ENCODE measurements at places on chromosomes 1 and 21. TPM values are rescaled to one million over a fixed set of nuclear protein-coding genes. Genes with fewer than 3 reads are reported as not detected.

- no peak for DNase-seq
Measured at GRCh38 chr1:53172426-53173128, 24.0 kb upstream of the CPT2 start.

Gene RAB25
- 0.79 TPM for total RNA-seq

Gene FMO2
- total RNA-seq, result 0.27 TPM

DNA sequence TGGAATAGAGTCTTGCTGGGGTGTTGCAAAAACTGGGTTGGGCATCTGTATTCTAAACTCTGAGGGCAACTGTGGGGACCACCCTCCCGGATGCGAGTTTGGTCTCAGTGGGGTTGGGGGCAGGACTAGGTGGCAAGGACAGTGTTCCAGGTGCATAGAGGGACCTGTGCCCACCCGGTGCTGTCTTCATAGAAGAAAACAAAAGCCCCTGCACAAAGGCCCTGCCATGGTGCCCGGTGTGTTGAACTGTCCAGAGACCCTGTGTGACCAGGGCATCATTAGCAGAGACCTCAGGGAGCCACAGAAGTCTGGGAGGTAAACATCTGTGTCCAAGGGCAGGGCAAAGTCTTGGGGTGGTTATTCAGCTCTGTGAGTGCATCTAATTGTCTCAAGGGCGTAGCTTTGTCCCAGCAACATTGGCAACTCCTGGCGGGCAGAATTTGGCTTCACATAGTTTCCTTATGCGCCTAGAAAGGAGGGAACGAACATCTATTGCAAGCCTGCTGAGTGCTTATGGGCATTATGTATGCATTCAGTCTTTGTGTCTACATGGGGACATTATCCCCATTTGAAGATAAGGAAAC, 72.2 kb upstream of the IFFO2 start:
- no peak for DNase-seq

Gene NCF2
- total RNA-seq, result 0.66 TPM

DNA sequence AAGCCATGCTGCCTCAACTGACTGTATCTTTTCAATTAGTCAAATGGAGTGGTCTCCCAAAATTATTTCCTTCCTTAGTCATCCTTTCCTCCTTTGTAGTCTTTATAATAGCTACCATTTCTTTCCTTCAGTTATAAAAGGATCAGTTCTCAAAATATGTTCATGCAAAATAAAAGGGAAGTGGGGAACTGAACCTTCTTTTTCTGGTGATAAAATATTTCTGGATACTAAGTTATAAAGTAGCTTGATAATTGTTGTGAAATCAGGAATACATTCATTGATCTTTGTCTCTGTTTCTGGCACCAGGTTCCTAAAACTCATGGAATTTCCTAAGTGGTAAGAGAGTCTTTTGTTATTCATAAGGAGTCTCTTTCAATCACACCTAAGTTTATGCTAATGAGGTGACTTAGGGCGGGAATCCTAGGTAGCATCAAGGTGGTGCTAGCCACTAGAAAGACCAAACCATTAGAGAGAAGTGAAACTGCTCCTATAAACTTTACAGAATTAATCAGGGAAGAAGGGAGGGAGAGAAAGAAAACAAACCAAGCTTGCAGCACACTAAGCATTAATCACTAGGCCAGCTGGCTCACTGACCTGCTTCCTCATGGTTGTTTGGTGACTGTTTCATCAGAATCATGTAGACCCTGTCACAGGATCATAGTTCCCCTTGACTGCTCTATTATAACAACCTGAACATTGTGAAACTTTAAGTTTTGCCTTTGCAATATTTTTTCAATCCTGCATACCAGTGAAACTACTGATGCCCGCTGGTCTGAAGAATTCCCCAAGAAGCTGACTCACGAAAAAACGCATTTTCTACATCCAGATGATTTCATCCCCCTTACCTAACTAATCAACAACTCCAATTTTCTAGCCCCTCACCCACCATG, 161.6 kb upstream of the PTBP2 start:
- DNase-seq, result no peak

DNA sequence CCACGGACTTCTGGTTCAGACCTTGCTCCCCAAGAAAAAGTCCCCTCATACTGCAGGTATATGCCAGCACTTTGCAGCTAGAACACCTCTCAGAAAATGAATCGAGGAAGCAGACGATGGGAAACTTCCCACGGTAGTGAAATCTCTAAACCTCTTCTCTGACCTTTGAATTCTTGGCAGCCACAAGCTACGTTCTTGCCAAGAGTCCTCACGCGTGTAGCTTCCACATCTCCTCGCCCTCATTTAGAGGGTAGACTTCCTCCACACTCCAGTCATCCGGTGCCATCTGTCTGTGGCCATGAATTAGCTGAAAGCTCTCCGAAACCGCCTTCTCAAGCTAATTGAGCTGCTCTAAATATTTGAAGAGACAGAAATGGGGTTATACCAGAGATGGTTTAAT, 127.8 kb downstream of the RGS7 start:
- no peak for DNase-seq

Gene FCAMR
- total RNA-seq, result not detected

Gene S100A2
- 0.76 TPM for total RNA-seq

DNA sequence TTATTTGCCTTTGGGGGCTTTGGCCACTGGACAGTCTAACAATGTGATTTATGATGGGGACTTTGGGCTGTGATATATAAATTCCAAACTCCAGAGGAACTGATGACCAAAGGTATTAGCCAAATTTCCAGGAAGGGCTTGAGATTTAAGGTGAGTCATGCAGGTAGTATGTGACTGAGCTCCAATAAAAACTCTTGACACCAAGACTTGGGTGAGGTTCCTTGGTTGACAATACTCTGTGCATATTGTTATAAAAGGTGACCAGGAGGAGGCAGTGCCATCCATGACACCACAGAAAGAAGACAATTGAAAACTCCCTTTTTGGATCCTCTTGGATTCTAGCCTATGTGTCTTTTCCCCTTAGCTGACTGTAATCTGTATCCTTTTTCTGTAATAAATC, 392.7 kb upstream of the LRRC7 start:
- no peak for DNase-seq
